ENCODE measurements at places on chromosomes 4 and X. TPM values are rescaled to one million over a fixed set of nuclear protein-coding genes. Genes with fewer than 3 reads are reported as not detected.
A peak's percentile ranks its signal among the peaks of the same experiment; 100 is the strongest.

Gene CCDC110
- total RNA-seq = not detected

Gene FATE1
- not detected for total RNA-seq

Gene FAM53A
- total RNA-seq = 0.45 TPM

Gene ANTXR2
- total RNA-seq = 18.0 TPM

- H3K4me1 ChIP-seq = no peaks in the 10 kb centered on the region
- no peak within 1 kb of the TSS for H3K4me3 ChIP-seq
- H3K36me3 ChIP-seq = no peaks in the 10 kb centered on the region
- H3K27ac ChIP-seq = no peak within 1 kb of the TSS
Observed at GRCh38 chr4:74794382-74795010, at the start of gene BTC. Gene BTC, minus strand, starts transcription at chr4:74794523. Its CDS starts 198 bp downstream, at chr4:74794325.

DNA sequence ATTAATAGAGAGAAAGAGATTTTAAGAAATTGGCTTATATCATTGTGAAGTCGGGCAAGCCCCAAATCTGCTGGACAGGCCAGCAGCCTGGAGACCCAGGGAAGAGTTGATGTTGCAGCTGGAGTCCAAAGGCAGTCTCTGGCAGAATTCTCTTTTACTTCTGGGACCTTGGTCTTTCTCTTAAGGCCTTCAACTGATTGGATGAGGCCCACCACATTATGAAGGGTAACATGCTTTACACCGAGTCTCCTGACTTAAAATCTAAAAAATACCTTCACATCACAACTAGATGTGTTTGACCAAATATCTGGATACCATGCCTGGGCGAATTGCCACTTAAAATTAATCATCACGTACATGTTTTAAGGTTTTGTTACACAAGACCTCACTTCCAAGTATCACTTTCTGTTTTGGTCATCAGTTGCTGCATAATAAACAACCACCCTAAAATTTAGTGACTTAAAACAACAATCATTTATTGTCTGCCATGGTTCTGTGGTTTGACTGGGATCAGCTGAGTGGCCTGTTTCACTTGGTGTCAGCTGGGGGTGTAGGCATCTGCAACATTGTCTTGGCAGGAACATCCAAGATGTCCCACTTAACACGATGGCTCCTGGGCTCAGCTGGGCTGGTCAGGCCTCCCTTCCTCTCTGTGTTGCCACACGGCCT lies 3.4 kb downstream of the CD38 start:
- H3K27me3 ChIP-seq = no peaks in the 10 kb centered on the region
- no peak for DNase-seq
- H3K4me1 ChIP-seq = peaks cover 80% of the 10 kb centered on the region
- H3K27ac ChIP-seq = peak overlapping the region; percentile 70
- peaks cover 76% of the 10 kb centered on the region for H3K36me3 ChIP-seq

- no peaks in the 10 kb centered on the region for H3K27me3 ChIP-seq
- H3K36me3 ChIP-seq = no peaks in the 10 kb centered on the region
- H3K4me3 ChIP-seq = no peak overlapping the region
- no peak overlapping the region for H3K27ac ChIP-seq
- H3K4me1 ChIP-seq = no peaks in the 10 kb centered on the region
Observed at GRCh38 chrX:12721042-12721441, 70.2 kb upstream of the PRPS2 start.

GRCh38 chr4:165678236-165678935 lies 194.7 kb upstream of the TLL1 start:
- H3K4me1 ChIP-seq = no peaks in the 10 kb centered on the region
- no peak for DNase-seq
- H3K27ac ChIP-seq = no peak overlapping the region
- H3K27me3 ChIP-seq = no peaks in the 10 kb centered on the region
- H3K36me3 ChIP-seq = no peaks in the 10 kb centered on the region

- H3K4me1 ChIP-seq = no peaks in the 10 kb centered on the region
- H3K27ac ChIP-seq = no peak overlapping the region
- no peak overlapping the region for H3K4me3 ChIP-seq
- no peaks in the 10 kb centered on the region for H3K36me3 ChIP-seq
- no peaks in the 10 kb centered on the region for H3K27me3 ChIP-seq
Observed at GRCh38 chr4:59553063-59553720, 1646.9 kb upstream of the ADGRL3 start.

Data from activated CD8-positive, alpha-beta T cell treated with anti-CD3 and anti-CD28 coated beads, Interleukin-2, amount 10 ng/mL, durations not matched to agents 7 days and 5 days (primary cell).